ENCODE measurements at places on chromosomes 12 and 14.
A peak's percentile ranks its signal among the peaks of the same experiment; 100 is the strongest.

DNA sequence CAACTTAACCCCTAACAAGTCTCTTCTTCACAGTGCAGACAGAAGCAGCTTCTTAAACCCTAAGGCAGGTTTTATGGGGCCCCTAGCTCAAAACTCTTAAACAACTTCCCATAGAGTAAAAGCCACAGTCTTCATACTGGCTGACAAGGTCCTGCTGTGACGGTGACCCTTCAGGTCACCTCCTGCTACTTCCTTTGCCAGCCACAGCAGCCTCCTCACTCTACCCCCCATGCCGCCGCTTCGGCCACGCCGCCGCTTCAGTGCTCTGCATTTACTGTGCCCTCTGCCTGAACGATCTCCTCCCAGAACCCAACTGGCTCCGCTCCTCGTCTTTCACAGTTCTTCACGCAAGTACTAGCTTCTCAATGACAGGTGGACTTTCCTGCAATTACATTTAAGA, 45.5 kb downstream of the ACADS start:
- DNase-seq = no peak

- no peak for DNase-seq
Observed at GRCh38 chr14:67493092-67493717, 4.7 kb upstream of the TMEM229B start.

- DNase-seq = no peak
Observed at GRCh38 chr12:104873374-104873773, 84.7 kb downstream of the SLC41A2 start.

- no peak for DNase-seq
Observed at GRCh38 chr14:32336702-32337101, 7.6 kb downstream of the AKAP6 start.

DNA sequence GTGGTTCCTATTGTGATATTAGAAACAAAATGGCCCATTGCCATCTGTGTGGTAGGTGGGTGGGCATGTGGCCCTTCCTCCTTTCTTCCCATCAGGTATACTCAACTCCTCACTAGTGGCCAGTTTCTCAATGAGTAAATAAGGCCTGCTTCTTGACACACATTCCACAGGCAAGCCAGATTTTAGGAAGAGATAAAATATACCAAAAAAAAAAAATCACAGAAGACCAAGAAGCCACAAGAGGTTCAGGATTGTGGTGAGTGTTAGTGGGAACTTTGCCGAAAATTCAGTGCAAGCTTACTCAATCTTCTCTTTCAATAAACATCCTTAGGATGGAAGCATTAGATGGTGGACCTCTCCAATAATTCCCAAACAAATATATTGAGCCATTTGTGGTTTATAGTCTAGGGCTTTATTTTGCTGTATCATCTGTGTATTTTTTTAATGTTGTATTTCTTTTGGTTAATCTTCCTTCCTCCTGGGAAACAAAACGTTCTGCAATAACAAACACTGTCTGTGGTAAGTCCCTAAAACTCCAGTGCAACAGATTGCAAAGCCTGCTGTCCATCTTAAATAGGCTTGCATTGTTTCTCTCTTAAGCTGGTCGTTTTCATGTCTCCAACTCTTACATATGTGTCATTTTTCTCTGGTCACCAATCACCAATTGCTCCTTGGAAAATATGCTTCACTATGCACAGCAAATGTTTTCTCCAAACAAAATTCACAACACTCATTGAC, 289.9 kb upstream of the KITLG start:
- DNase-seq = no peak

- peak; percentile 8 for DNase-seq
Observed at GRCh38 chr12:125330645-125331341, 265.6 kb downstream of the AACS start.

GRCh38 chr14:103130017-103130764, 6.9 kb downstream of the TNFAIP2 start:
- no peak for DNase-seq

- no peak for DNase-seq
Observed at GRCh38 chr12:1719139-1719538, 28.3 kb downstream of the ADIPOR2 start.

- DNase-seq = no peak
Observed at GRCh38 chr12:49197256-49197655, 8.4 kb upstream of the TUBA1A start.

- peak; percentile 61 for DNase-seq
Observed at GRCh38 chr14:28754209-28754985, 12.2 kb upstream of the FOXG1 start.

DNA sequence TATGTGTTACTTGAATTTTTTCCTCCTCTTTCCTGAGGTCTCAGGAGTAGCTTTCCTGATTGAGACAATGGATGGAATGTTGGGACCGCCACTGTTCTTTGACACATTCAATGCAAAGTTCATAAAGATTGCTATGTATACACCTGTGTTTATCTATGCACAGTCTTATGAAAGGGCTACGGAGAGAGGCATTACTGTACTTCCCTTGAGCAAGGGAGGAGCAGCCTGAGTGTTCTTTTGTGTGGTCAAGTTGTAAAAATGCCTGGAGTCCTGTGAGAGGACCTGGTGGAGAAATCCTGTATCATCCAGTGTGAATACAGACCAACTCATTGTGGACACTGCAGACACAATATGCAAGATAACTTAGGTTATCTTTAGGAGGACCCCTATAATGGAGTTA, 1.2 kb downstream of the SRGAP1 start:
- DNase-seq = peak; percentile 52

DNA sequence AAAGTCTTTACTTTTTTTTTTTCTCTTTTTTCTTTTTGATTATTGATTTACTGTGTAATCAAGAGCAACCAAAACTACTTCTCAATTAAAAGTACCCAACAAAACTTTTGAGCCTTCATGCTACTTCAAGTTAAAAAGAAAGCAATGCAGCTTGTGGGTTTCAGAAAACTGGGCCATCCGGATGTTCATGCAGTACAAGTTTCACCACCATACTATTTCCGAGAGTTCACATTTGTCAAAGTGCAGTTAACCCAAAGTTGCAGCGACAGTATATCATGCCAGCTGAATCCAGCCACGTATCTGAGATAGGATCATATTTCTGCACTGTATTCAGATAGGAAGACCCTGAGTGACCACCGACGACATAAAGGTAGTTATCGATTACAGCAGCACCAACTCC, 33.0 kb downstream of the KLHL28 start:
- no peak for DNase-seq

DNA sequence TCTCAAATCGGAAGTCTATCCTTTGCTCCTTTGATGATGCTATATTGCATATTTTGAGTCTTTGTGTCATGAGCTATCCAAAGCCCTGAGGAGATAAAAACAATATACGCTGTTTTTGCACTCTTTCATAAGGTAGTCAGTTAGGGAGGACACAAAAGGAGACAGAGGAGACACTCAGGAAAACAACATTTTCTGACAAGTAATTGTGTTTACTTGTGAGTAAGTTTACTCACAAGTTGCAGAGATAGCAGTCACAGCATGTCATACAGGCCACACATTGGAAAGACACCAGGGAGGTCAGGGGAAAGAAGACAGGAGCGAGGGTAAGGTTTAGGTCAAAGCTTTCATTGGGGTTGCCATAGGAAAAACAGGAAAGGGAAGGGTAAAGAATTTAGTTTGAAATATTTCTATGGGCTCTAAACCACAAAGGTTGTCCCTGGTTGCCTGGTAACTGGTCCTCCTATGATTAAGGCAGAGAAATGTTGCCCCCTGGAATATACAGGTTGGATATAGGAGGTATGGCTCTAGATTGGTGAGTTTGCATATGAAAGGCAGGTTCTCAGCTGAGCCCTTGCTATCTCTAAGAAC, 7.4 kb upstream of the GABARAPL1 start:
- peak; percentile 10 for DNase-seq

- peak; percentile 98 for DNase-seq
Observed at GRCh38 chr12:124523071-124523470, 44.3 kb downstream of the NCOR2 start.

GRCh38 chr12:90841336-90841735, 113.6 kb downstream of the CCER1 start:
- DNase-seq = no peak

- DNase-seq = no peak
Observed at GRCh38 chr12:56591126-56591525, 39.0 kb downstream of the BAZ2A start.

DNA sequence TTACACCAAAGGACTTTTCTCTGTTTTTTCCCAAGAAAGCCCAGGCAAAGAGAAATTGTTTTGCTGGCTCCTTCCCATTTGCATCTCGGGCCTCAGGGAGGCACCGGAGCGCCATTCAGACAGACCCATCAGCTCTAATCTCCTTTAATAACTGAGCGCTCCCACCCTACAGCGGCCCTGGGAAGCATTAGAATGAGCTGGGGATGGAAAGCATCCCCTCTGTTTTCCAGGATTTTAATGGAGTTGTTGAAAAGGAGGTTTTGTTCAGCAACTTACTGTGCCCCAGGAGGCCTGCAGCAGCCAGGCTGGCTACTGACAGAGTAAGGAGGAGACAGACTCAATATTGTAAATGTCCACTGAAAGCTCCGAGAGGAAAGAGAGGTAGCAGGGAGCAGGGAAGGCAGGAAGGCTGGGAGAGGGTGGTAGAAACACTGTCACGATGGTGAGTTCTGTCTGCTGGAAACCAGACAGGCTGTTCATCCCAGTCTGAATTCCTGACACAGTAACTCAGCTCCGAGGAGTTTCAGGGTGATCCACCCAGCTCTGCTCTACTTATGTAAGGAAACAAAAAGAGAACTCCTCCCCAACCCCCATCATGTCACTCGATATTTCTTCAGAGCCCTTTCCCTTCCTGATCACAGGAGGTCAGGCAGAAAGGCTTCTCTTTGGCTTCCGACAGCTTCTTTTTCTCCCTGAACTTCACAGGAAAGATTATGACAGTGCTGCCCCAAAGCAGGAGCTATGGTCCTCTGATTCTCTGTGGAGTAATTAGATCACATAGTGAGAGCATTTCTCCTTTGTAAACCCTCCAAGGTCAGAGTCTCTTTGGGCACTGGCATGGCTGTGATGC, 62.5 kb upstream of the TMEM132D start:
- DNase-seq = no peak

DNA sequence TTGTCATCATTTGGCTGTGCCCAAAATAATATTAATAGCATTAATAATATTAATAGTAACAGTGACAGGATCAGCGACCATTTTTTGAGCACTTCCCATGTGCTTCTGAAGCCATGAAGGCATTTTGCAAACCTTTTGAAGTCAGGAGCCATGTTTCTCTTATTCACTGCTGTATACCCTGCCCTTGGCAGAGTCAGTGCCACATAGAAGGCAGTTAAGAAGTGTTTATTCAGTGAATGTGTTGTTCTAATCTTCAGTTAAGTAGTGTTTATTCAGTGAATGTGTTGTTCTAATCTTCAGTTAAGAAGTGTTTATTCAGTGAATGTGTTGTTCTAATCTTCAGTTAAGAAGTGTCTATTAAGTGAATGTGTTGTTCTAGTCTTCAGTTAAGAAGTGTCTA, 319.7 kb upstream of the NAV3 start:
- no peak for DNase-seq

DNA sequence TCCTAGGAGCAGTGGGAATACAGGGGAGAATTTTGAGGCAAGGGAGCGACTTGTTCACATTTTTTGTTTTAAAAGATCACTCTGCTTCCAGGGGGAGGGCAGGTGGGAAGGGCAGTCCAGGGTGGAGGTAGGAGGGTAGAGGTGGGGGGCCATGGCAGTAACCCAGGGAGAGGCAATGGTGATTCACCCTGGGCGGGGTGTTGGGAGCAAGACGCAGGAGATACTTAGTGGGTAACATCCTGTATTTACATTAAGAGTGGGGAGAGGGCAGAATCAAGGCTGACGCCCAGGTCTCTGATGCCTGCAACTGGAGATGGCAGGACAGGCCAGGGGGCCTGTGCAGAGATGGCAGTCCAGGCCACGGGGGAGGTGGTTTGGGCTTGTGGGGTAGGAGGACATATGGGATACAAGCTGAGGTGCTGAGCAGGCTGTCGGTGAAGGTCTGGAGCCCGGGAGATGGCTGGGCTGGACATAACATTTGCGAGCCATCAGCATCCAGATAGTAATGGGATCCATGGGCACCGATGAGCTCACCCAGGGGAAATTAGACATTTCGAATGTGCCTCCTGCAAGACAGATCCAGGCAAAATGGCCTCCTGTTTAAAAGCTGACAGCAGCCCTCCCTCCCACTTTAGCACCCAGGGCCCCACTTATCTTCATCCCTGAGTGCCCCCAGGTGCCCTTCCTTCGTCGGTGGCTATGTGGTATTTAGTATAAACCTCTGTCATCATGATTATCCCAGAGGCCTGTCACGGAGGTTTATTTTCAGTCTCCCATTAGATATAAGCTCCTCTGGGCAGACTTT, 9.3 kb downstream of the EML1 start:
- DNase-seq = no peak

DNA sequence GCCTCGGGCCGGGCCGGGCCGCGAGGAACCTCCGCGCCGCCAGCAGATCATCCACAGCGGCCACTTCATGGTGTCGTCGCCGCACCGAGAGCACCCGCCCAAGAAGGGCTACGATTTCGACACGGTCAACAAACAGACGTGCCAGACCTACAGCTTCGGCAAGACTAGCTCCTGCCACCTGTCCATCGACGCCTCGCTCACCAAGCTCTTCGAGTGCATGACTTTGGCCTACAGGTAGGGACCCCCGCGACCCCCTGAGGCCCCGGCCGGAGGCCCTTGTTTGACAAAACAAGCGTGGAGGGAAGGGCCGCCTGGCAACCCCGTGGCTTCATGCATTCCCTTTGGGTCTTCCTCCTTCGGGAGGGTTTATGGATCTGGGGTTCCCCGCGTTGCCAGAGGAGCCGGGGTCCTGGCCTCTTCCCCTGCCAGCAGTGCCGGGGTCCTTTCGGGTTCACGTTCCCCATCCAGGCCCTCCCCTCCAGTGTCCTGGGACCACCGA, 526 bp downstream of the MLXIP start:
- DNase-seq = no peak

Measured in LHCN-M2 (cell line).